ENCODE measurements at places on chromosomes 2 and 18.

DNA sequence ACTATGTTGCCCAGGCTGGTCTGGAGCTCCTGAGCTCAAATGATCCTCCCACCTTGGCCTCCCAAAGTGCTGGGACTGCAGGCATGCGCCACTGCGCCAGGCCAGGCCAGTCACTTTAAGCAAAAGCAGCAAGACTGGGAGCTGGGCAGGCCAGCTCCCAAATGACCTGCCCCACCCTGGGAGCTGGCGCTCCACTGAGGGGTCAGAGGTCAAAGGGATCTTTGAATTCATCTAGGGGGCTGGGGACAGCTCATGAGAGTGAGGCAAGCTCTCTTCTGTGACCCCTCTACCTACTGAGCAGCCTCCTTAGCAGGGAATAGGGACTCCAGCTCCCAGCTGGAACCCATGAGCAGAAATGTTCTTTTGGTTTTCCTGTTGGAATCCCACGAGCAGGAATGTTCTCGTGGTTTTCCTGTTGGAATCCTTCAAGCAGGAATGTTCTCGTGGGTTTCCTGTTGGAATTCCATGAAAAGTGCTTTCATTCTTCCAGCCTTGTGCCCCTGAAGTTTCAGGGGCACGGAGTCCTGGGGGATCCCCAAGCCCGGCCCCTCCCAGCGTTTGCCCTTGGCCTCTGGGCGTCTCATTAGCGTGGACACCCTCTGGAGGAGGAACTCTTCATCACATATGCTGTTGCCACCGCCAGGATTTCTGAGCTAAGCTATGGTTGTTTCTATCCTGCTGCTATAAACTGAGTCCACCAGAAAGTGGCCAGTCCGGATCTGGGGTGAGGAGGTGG, 162.0 kb upstream of the HAAO start:
- DNase-seq = no peak

- DNase-seq = no peak
Observed at GRCh38 chr2:140701726-140702125, 1429.1 kb downstream of the LRP1B start.

- no peak for DNase-seq
Observed at GRCh38 chr2:131063501-131064283, 29.6 kb downstream of the FAM168B start.

DNA sequence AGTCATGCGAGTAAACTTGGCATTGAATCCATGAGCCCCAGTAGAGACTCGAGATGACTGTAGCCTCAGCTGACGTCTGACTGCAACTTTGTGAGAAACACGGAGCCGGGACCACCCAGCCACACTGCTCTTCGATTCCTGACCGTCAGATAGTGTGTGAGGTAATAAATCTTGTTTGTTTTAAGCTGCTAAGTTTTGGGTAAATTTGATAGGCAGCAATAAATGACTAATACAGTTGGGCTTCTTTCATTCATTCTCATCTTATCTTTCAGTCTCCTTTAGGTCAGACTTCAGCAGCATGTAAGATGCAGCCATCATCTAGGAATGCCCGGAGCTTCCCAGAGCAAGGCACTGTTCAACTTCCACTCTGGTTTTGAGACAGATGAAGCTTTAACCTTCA, 8.0 kb upstream of the KLHL29 start:
- no peak for DNase-seq

- DNase-seq = no peak
Observed at GRCh38 chr2:109482361-109482861, 131.4 kb downstream of the SEPTIN10 start.

DNA sequence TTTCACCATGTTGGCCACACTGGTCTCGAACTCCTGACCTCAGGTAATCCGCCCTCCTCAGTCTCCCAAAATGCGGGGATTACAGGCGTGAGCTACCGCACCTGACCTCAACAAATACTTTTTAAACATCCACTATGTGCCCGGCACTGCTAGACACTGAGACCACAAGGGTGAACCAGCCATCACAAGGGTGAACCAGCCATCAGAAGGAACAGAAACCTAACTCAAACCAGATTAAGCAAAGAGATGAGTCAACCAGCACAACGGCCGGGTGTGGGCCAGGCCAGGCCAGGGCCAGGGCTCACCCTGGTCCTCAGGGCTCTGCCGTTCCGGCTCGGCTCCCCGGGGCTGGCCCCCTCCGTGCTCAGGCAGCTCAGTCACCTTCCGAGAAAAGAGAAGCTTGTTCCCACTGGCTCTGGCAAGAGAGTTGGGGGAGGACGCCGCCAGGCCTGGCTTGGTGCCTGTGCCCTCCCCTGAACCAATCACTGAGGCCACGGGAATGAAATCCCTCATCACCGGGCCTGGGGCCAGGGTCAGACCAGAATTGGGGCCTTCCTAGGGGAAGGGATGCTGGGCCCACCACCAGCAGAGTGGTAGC, 4.4 kb downstream of the TEX44 start:
- no peak for DNase-seq

DNA sequence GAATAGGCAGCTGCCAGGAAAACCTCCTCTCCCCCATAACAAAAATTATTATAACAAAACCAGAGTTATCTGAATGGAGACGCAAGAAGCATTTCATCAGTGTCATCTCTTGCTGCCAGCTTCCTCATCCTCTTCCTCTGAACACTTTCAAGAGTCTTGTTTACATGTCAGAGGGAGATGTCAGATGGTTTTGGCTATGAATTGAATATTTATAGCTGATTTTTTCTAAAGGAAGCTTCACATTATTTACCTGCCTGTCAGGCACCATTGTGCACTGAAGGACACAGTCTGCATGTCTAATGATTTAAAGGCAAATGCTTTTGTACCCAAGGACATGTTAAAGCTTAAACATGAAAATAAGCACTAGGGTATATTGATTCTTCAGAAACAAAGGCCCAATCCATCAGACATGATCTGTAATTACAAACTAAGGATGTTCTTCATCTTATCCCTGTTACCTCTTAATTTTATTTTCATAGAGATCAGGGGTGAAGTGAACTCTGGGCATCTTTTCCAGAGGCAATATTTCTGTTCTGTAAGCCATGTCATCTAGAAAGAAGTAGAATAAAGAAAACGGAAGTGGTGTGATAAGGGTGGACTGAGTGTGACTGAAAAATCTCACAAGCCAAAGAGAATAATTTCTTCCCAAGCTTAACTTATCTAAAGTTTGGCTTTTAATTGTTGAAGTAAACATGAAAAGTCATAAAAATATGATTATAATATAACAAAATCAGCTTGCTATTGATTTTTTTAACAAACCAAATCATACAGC, 168.7 kb downstream of the ANKRD44 start:
- no peak for DNase-seq

- DNase-seq = no peak
Observed at GRCh38 chr2:230885463-230886130, 20.9 kb downstream of the ITM2C start.

DNA sequence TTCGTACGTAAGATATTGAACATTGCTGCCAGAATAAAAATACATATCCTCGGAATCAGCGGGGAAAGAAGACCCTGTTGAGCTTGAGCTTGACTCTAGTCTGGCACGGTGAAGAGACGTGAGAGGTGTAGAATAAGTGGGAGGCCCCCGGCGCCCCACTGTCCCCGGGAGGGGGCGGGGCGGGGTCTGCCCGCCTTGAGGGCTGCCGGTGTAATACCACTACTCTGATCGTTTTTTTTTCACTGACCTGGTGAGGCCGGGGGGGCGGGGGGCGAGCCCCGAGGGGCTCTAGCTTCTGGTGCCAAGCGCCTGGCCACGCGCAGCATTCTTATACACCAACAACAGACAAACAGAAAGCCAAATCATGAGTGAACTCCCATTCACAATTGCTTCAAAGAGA, 324.0 kb upstream of the REG3G start:
- no peak for DNase-seq

- DNase-seq = no peak
Observed at GRCh38 chr18:57898506-57899124, 95.5 kb upstream of the ATP8B1 start.

- DNase-seq = no peak
Observed at GRCh38 chr2:13000664-13001363, 284.1 kb downstream of the TRIB2 start.

DNA sequence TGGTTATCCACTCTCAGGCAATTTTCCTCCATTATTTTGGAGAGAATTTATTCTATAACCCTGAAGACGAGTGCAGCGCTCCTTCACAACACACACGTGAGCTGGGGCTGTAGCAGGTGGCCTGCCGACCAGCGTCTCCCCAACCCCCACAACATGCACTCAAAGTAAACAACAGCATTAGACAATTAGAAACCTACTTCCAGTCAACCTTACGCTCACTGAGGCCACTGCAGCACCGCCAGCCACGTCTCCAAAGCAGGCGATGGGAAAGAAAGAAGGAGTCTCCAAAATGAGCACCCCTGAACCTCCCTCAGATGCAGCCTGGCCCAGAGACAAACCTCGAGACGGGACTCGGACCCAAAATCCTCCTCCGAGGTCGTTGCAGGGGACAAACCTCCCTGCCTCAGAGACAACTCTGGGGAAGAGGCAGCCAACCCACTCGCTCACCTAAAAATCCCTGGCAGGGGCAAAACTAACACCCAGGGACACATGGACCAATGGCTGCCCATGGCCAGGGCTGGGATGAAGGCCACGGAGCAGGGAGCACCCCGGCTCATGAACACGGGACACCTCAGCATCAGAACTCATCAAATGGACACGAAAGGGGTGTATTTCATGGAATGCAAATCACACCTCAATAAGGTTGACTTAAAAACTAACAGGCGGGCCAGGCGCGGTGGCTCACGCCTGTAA, 2.6 kb downstream of the SLC66A2 start:
- no peak for DNase-seq

- DNase-seq = no peak
Observed at GRCh38 chr2:139585101-139585500, 804.9 kb upstream of the NXPH2 start.

Data from NAMALWA (cell line).